ENCODE measurements at places on chromosomes 4 and X.

GRCh38 chr4:98433691-98434090, 172.5 kb downstream of the RAP1GDS1 start:
- no peak for DNase-seq

DNA sequence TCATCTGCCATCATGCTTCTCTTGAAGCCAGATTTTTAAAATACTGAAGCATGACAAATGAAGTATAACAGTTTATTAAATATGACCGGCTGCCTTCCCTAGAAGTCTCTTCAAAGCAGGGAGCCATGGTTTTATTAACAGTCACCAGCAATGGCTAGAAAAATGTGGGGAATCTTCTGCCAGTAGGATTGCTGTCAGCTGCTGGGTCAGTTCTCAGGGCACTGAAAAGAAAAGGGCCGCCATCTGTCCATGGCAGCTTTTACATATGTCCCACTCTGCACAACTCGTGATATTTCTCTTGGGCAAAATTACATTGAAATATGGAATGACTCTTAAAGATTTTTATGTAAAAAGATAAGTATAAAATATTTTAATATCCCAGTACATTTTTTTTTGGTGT, 2.8 kb downstream of the CCNG2 start:
- no peak for DNase-seq

GRCh38 chr4:83780053-83780733, 244.3 kb downstream of the GPAT3 start:
- no peak for DNase-seq

DNA sequence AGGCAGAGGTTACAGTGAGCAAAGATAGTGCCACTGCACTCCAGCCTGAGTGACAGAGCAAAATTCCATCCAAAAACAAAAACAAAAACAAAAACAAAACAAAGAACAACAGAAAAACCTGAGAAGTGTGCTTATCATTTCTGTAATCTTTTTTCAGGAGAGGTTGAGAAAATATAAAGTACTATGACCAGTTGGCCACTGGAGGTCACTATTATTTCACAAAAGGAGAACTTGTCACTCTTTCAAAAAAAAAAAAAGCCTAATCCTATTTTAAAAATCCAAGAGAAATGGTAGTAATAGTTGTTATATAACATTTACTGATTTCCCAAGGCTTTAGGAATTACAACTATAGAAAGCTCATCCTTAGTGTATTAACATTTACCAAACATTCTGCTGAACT, 24.9 kb upstream of the RNF150 start:
- DNase-seq = no peak

GRCh38 chrX:155819525-155819924, 61.6 kb upstream of the VAMP7 start:
- DNase-seq = no peak

DNA sequence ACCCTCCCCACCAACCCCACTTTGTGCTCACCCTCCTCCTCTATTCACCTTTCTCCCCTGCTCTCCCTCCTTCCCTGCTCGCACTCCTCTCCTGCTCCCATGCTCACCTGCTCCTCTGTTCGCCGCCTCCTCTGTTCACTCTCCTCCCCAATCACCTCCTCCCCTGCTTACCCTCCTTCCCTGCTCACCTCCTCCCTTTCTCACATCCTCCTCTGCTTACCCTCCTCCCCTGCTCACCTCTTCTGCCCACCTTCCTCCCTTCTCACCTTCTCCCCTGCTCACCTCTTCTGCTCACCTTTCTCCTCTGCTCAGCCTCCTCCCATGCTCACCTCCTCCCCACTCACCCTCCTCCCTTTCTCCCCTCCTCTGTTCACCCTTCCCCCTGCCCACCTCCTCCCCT, 357.2 kb downstream of the UNC5C start:
- DNase-seq = no peak
